AG09319 (cell line): ENCODE measurements at places on chromosomes 11 and 22.
A peak's percentile ranks its signal among the peaks of the same experiment; 100 is the strongest.

DNA sequence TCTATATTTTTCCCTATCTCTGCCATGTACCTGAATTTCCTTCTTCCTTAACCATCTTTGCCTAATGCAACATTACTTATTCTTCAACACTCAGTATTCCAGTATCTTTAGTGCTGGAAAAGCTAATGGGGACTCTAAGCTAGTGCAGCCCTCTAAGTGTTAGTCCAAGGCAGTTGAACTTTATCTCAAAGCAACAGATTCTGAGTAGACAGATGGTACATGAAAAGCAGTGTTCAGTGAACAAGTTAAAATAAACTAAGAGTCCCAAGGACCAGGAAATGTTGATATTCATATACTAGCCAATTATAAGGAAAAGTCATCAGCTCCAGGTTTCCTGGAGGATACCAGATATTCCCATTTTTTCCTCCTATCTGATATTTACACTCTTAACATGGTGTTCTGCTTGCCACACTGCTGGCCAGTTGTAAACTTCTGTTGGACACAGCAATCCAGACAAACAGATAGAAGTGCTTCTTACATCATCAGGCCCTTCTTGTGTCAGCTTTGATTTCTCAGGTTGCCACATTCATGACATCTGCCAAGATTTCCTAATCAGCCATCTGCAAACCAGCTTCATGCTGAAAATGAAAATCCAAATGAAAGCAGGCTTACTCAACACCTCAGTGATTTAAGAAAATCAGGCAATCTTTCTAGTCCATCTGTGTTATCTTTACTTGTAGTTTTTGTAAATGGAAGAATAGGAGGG, 255.9 kb upstream of the POU2AF2 start:
- peak; percentile 86 for DNase-seq

DNA sequence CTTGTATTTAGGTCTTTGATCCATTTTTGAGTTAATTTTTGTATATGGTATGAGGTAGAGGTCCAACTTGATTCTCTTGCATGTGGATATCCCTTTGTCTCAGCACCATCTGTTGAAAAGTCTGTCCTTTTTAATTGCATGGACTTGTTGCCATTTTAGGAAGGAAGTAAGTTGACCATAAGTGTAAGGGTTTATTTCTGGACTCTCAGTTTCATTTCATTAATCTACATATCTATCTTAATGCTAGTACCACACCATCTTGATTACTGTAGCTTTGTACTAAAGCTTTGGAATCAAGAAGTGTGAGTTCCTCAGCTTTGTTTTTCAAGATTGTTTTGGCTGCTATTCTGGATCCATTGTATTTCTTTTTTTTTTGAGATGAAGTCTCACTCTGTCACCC, 31.4 kb downstream of the CBL start:
- no peak for DNase-seq

DNA sequence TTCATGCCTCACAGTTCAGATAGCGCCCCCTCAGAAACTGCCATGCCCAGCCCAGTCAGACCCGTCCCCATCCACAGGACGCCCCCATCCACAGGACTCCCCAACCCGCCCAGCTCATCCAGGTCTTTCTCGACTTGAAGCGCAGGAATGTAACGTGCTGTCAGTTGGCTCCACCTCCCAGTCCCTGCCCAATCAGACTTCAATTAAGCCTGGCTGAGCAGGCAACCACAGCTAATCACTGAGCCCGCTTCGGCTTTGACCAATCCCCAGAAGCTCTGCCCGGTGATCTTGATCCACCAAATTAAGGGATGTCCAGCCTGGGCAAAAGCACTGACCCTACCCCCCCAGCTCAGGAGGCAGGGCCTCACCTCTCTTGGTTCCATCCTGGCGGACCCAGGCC, 10.5 kb upstream of the MFNG start:
- DNase-seq = peak; percentile 14

DNA sequence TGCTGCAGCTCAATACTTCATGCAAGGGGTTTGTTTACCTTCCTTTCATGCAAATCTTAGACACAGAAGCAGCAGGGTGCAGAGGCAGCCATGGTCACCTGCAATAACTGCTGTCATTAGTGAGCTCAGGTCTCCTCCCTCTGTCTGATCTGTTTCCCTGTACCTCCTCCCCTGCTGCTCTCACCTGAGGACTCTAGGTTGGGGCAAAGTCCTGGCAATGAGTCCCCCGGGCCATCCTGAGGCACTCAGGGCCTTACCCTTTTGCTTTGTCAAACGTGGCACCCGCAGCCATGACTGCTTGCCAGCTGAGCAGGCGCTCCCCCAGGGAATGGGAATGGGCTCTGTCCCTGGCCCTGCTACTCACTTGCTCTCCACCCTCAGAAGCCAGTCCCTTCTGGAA, 3.9 kb downstream of the LRRC10B start:
- no peak for DNase-seq

- no peak for DNase-seq
These were observed 543.9 kb downstream of the OPCML start for GRCh38 chr11:132988411-132988810.

DNA sequence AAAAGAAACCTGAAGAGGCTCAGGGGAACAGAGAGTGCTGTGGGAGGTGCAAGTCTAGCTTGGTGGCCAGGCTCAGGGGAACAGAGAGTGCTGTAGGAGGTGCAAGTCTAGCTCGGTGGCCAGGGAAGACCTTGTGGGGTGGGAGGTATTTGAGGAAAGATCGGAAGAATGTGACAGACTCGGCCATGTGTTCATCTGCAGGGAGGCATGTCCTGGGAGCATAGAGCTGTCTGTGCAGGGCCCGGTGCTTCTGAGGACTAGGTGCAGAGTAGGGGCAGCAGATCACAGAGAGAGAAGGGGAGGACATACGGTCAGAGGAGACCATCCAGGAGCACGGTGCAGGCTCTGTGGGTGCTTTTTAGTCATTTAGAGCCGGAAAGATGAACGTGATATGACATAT, 10.8 kb downstream of the IFITM10 start:
- no peak for DNase-seq

DNA sequence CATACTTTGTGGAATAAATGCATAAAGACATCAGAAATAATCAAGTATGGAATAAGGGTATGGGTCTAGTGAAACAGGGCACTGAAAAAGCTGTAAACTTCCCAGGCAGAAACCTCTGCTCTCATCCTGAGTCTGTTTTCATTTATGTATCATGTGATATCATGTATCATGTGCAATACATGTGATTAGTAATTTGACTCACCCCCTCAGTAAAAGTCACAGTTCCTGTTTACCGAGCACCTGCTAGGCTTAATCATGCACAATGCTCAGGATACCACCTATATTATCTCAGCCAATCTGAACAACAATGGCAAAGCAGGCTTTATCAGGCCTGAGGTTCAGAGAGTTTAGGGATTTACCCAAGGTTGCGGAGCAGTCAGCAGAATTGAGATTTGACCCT, 250.6 kb upstream of the TENM4 start:
- no peak for DNase-seq

DNA sequence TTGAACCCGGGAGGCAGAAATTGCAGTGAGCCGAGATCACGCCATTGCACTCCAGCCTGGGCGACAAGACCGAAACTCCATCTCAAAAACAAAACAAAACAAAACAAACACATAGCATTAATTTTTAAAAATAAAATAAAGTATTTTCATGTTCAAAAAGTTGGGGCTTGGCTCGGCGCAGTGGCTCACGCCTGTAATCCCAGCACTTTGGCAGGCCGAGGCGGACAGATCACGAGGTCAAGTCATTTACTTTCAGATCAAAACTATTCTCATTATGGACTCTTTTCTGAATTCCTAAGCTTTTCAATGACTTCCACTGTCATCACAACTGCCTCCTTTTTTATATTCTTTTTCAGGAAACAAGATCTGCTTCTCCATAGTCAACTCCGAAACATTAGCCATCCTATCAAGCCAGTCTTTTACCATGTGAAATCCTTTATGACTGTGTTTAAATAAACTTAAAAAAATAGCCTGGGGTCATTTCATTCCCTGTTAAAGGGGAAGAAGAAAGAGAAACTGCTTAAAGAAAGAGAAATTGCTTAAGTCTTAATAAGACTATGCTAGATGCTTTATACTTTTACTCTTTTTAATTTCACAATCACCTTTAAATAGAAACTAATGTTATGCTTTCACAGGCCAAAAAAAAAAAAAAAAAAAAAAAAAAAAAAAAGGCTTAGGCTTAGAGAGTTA, 13.1 kb upstream of the CHRNA10 start:
- no peak for DNase-seq

- DNase-seq = no peak
These were observed 796 bp downstream of the MYOD1 start for GRCh38 chr11:17719938-17720795.

DNA sequence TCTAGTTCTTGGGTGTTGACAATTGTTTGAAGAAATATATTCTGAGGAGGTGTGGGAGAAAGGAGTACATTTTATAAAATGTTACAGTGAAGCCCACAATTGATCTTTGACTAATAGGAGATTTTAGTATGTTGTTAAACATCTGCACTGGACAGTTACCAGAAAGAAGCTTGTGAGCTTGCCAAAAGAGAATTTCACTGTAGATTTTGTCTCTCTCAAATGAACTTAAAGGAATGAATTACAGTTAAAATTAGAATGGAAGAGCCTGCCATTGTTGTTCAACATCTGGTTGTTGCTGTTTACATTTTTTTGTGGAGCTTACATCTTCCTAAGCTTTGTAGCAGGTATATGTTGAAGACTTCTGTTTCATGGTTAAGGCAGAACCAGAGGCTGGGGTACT, 620.5 kb upstream of the CCDC179 start:
- no peak for DNase-seq

GRCh38 chr11:34205326-34206035, 100.1 kb downstream of the NAT10 start:
- no peak for DNase-seq

DNA sequence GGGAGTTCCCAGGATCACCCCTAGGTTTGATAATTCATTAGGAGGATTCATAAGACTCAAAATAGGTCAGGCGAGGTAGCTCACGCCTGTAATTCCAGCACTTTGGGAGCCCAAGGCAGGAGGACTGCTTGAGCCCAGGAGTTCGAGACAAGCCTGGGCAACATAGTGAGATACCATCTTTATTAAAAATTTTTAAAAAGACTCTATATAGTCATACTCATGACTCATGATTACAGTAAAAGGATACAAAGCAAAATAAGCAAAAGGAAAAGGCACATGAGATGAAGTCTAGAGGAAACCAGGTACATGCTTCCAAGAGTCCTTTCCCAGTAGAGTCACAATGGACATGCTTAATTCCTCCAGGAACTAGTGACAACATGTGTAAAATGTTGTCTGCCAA, 13.9 kb upstream of the PTS start:
- DNase-seq = no peak

DNA sequence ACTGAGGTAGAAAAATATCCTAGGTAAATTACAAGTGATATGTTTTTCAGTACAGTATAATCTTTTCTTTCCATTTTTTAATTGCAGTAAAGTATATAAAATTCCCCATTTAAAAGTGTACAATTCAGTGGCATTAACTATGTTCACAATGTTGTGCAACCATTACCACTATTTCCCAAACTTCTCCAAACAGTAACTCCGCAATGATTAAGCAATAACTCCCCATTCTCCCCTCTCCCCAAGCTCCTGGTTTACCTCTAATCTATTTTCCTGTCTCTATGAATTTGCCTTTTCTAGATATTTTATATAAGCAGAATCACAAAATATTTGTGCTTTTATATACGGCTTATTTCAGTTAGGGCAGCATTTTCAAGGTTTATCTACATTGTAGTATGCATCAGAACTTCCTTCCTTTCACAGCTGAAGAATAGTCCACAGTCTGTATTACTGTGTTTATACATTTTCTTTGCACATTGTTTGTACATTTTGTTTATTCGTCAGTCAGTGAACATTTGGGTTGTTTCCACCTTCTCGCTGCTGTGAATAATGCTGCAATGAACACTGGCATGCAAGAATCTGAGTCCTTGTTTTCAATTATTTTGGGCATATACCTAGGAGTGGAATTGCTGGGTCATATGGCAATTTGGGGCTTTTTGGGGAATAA, 110.7 kb downstream of the RPL27A start:
- DNase-seq = no peak

DNA sequence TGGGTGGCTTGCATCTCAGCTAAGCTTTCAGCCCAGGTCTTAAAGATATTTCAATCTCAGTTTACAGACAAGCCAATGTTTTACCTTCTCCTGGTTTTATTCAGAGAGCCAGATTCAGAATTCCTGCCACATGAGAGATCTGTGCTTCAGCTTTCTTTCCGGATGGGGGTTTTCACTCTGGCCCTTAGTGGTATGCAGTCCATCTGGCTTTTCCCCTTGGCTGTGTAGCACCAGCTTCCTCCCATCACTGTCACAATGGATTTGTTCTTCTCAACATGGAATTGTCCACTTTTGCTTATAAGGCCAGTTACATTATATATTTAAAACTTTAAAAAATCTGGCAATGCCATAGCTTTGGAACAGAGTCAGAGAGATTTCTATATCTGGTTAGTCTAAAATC, 303.9 kb downstream of the ETS1 start:
- no peak for DNase-seq

GRCh38 chr11:21897752-21898151, 295.1 kb upstream of the ANO5 start:
- DNase-seq = no peak

DNA sequence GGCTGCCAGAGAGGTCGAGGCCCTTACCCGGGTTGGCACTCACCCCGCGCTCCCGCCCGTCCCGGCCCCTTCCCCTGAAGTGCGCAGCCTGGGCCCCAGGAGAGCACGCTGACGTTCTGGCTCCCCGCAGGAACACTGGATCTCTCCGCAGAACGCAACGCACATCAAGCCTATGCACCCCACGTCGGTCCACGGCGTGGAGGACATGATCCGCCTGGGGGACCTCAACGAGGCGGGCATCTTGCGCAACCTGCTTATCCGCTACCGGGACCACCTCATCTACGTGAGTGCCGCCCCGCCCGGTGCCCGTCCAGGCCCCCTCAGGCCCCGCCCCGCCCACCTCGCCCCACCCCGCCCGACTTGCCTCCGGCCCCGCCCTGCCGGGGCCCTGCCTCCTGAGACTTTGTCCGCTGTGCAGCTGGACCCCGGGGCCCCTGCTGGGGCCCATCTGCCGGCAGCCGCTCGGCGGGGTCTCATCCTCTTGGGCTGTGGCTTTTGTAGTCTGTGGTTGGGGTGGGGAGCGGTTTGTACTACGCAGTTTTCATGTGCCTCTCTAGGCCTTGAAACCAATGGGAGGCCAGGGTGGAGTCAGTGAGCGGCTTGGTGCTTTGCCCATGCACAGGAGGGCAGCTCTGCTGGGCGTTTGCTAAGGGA, 19.7 kb downstream of the MYO7A start:
- no peak for DNase-seq

DNA sequence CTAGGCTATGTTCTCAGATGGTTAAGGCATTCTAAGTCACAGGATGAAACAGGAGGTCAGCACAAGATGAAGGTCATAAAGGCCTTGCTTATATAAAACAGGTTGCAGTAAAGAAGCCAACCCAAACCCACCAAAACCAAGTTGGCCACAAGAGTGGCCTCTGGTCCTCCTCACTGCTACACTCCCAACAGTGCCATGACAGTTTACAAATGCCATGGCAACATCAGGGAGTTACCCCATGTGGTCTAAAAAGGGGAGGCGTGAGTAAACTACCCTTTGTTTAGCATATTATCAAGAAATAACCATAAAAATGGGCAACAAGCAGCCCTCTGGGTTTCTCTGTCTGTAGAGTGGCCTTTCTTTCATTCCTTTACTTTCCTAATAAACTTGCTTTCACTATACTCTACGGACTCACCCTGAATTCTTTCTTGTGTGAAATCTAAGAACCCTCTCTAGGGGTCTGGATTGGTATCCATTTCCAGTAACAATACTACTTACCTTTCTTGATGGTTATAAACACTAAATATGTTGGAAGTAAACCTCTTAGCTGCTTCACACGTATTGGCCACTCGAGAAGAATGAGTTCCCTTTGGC, 1237.9 kb downstream of the FAM181B start:
- DNase-seq = no peak
